Keratinocyte (primary cell): ENCODE measurements at places on chromosomes 7 and 10.

DNA sequence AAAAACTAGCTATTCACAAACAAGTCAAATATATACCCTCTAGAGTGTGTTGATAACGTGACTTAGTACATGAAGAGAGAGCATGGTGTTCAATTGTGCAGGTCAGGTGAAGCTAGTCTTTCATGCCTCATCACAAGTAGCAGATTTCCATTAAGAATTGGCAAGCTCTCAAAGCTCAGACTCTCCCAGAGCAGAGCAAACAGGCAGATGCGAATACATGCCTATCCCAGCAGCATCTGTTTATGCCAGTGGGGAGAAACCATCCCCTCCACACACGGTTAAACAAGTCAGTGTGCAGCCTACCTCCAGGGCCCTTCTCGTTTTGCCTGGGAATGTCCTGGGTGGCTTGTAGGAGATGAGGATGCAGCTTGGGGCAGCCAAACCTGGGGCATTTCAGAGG lies 532.5 kb upstream of the C7orf33 start:
- DNase-seq: no peak

GRCh38 chr10:75606203-75606779 lies 174.9 kb downstream of the LRMDA start:
- no peak for DNase-seq

- no peak for DNase-seq
Observed at GRCh38 chr7:68733219-68734153, 864.8 kb upstream of the AUTS2 start.

DNA sequence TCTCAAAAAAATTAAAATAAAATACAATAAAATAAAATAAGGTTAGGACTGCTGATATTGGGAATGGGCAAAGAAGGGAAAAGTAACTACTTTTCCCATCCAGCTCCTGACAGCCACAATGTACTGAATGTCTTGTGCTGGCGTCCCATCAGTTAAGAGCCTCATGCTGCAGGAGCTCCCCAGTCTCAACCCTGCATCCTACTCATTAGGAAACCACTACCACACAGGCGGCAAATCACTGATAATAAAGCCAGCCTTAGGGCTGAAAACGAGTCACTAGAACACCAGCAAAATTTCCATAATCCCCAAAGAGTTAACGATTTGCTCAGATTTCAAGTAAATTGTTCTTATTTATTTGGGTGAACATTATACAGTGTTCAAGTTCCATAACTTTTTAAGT lies 4.3 kb downstream of the YWHAG start:
- no peak for DNase-seq

DNA sequence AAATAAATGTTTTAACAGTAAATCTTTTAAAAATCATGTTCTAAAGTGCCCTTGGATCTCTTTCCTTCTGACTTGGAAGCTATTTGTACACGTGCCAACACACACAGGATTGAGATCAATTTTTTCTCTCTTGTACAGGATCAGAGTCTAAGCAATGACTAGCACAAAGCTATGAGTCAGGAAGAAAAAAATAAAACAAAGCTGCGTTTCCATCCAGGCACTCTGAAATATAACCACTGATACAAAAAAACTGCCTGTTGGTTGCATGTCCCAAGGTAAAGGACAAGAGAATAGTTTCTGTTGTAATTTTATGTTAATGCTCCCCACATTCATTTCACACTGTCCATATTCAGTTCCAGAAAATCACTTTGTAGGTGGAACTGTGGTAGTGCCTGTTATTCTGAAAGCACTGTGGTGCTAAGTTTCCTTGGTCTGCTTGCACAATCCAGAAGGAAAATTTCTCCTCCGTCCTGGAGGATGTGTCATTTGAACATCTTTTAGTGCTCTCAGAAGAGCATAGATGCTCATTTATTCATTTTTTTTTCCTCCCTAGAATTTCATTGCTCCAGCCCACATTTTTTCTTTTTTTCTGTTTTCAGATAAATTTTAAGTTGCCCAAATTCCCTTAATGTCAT lies 113.4 kb downstream of the PLXDC2 start:
- no peak for DNase-seq

GRCh38 chr7:120684463-120684862 lies 173.5 kb downstream of the TSPAN12 start:
- DNase-seq: no peak

GRCh38 chr10:117419921-117420320 lies 44.7 kb upstream of the PDZD8 start:
- DNase-seq: no peak

GRCh38 chr10:96025566-96025965 lies 17.8 kb upstream of the CCNJ start:
- no peak for DNase-seq

- no peak for DNase-seq
Observed at GRCh38 chr7:5286933-5287332, 4.2 kb downstream of the SLC29A4 start.

DNA sequence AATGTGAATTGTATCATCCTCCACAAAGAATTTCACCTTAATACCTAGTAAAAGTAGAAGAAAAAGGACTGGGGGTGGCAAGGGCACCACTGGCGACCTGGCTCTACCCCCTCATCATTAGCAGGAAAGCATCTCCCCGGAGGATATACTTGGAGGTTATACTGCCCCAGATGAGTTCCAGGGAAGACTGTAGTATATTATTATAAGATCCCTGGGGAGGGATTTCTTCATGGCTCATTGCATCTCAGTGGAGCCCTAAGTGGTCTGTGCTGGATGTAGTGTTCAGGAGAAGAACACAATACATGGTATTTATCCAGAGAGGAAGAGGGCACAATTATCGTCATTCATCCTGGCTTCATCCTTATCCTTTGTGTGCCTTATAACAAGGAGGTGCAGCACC lies 14.2 kb upstream of the DYNC1I1 start:
- no peak for DNase-seq

GRCh38 chr10:31686599-31686998 lies 242.0 kb downstream of the ARHGAP12 start:
- no peak for DNase-seq

DNA sequence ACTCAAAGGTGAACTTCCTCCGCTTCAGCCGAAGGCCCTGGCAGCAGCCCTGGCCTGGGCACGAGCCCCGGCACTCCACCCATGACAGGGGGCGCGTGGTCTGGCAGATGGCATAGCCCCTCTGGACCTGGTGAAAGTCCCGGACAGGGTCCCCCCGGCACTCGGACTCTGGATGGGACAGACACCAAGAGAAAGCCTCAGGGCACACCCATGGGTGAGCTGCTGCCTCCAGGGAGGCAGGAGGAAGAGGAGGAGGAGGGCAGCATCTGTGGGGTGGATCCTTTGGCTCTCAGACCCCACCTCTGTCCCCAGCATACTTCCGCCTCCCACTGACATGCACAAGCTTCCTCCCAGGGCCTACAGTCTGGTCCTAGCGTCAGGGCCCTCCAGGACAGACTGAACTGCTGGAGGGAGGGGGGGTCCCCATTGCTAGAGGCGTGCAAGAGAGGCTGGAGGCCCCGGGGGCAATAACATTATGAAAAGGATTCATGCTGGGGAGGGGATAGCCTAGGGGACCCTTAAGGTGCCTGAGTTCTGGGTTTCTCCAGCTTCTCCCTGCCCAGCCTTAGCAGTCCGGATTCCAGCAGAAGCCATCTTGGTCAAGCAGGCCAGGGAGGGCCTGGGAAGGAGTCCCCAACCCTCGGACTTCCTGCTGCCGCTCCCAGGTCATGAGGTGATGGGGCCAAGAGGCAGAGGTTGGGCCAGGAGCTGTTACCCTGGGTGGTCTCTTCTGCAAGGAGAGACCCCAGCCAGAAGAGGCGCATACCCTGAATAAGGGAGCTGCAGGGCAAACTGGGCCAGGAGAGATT lies 169.3 kb downstream of the LCOR start:
- DNase-seq: no peak

GRCh38 chr7:100720279-100720670 lies at the start of gene EPO:
TSS of gene EPO (plus strand) at chr7:100720468. CDS start at chr7:100720981, 513 bp downstream.
- no peak for DNase-seq

- DNase-seq: no peak
Observed at GRCh38 chr7:45609180-45609579, 35.0 kb downstream of the ADCY1 start.

GRCh38 chr7:7408001-7408770 lies 127.5 kb downstream of the COL28A1 start:
- no peak for DNase-seq

DNA sequence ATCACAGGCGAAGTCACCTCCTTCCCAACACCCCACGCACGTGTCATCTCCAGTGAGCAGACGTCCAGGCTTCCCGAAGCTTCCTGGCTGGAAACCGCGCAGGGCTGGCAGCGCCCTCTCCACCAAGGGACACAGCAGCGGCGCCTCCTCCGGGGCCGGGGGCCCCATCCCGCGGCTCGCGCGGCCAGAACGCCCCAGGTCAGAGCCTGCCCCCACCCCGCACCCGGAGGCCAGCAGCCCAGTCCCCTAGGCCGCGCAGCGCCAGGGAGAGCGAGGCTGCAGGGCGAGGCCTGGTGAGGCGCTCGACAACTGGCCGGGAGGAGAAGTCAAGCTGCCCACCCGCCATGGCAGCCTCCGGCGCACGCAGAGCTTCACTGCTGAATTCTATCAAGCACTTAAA lies 247.0 kb downstream of the SEMA3D start:
- no peak for DNase-seq

DNA sequence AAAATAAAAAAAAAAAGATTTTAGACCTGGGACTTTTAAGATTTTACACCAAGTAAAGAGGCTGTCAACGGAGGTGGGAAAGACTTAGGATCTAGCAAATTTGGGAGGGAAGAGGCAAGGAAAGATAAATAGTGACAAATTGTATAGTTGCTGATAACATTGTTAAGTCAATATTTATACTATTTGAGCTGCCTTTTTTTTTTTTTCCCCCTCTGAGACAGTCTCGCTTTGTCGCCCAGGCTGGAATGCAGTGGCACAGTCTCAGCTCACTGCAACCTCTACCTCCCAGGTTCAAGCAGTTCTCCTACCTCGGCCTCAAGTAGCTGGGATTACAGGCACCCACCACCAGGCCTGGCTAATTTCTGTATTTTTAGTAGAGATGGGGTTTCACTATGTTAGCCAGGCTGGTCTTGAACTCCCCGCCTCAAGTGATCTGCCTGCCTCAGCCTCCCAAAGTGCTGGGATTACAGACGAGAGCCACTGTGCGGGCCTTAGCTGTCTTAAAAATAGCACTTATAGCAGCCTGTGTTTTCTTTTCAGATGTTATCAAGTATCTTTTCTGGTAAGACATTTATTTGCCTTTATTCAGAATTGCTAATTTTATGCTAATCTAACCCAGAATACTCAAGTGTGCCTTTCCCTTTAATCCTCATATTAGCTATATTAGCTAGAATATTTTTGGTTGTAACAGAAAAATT lies 94.5 kb downstream of the MMRN2 start:
- DNase-seq: no peak

DNA sequence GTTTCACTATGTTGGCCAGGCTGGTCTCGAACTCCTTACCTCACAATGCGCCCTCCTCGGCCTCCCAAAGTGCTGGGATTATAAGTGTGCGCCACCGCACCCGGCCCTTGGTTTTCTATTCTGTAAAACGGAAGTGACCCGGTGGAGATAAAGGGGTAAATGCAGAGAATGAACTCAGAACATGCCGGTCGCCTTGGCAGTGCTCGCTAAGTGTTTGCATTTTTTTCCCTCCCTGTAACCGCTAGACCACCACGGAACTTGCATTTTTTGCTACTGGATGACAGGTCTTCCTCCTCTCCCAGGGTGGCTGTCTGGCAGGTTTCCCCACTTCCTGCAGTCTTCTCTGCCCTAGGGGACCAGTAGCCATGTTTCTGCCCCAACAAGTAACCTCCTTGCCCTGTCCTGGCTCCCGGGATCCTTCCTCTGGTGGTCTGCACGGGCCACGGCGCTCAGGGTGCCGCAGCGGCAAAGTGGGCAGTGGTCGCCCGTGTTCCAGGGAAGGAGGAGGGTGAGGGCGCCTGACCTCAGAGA lies 18.8 kb upstream of the GNA12 start:
- no peak for DNase-seq

DNA sequence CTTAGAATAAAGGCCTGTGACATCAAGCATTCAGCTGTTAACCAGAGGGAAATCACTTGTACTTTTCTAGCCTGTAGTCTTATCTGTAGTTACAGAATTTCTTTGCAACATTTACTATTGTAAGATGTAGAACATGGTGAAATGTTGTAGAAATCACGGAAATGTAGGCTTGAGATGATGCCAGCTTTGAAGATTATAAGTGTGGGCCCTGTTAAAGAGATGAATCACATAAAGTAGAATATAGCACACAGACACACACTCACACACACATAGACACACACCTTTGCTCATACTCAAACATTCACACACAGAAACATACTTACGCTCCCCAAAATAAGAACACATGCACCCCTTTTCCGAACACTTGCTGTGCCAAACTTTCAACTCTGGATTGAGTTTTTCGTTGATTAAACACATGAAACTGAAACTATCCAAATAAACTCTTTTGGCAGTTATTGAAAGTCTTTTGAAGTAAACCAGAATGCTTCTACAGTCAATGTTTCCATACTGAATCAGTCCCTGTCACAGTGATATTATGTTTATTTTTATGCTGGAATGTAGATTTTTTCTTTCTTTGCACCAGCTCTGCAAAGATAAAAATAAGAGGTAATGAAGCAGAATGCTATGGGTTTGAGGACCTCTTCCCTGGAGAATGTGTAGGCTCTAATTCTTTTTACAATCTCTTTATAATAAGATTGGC lies 230.3 kb upstream of the MEOX2 start:
- no peak for DNase-seq

DNA sequence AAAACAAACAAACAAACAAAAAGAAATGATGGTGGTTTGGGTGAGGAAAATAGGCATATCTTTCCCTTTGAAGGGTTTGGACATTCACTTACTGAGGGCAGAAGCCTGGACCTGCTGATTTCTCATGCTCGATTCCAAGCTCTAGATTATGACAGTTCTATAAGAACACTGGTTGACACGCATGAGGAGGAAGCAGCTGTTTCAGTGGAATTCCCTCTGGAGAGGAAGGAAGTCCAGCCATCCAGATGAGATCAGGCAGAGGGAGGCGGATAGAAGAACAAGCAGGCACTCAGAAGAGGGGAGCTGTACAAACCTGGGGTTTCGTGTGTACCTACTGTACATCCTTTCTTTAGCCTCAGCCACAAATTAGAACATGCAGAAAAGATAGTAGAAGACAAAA lies 691.9 kb downstream of the INHBA start:
- no peak for DNase-seq

- no peak for DNase-seq
Observed at GRCh38 chr7:81776161-81776560, 6.3 kb upstream of the HGF start.

- DNase-seq: no peak
Observed at GRCh38 chr7:155833651-155834050, 21.4 kb upstream of the SHH start.

DNA sequence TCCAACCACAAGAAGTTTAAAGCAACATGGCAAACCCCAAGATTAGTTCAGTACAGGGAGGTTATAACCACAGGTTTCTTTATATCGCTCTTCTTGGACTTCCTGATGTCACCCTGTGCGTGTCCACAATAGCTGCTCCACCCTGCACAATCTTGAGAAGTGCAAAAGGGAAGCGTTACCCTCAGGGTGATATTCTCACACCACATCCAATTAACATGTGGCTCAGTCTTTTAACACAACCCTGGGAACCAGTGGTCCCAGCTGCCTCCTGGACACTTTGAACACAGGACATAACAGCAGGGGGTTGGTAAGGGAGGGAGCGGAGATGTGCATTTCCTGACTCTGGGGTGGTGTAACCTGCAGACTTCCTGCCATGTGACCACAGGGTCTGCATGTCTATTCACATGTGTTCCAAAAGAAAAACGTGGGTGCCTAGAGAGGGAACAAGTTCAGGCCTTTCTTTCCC lies 64.6 kb downstream of the GSAP start:
- DNase-seq: no peak
